ENCODE measurements at places on chromosomes 6 and 20.
A peak's percentile ranks its signal among the peaks of the same experiment; 100 is the strongest.

DNA sequence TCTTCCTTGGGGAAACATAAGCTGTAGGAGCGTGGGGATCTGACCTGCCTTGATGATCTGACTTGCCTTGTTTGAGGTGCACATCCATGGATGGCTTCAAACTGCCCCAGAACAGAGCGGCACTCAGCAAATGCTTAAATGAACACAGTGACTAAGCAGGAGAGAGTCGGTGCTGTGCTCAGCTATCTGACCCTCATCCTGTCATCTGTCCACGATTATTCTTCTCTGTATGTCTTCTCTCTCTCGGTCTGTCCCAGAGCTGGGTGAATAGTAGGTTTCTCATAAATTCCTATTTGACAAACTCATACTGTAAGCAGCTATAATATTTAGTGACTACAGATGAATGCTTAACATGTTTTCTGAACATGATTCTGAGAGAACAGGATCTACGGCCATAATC is 37.3 kb downstream of the TRAM2 start:
- no peak for DNase-seq

- no peak for DNase-seq
Measured at GRCh38 chr6:82711105-82711827, 347.6 kb downstream of the TPBG start.

GRCh38 chr6:122648726-122649125 is 38.5 kb downstream of the PKIB start:
- no peak for DNase-seq

- DNase-seq, result no peak
Measured at GRCh38 chr6:3433005-3433404, 23.8 kb downstream of the SLC22A23 start.

GRCh38 chr6:168950858-168951214 is 302.8 kb downstream of the THBS2 start:
- DNase-seq, result no peak

- DNase-seq, result no peak
Measured at GRCh38 chr20:38275815-38276550, 15.4 kb upstream of the KIAA1755 start.

DNA sequence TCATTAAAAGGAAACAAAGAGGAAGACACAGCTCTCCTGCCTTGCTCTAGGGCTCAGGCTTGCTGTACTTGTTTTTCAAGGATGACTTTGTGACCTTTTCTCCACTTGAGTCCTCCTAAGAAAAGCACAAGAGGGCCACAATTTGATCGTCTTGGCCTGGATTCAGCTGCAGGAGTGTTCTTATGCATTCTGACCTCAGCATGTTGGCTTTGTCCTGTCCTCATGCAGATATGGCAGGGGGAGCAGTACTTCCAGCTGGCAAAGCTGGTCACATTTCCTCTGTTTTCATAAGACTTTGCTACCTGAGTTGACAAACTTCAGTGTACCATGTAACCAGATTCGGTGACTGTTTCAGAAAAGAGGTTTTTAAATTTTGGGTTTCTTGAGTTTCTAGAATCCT is 30.8 kb downstream of the KDM1B start:
- no peak for DNase-seq

DNA sequence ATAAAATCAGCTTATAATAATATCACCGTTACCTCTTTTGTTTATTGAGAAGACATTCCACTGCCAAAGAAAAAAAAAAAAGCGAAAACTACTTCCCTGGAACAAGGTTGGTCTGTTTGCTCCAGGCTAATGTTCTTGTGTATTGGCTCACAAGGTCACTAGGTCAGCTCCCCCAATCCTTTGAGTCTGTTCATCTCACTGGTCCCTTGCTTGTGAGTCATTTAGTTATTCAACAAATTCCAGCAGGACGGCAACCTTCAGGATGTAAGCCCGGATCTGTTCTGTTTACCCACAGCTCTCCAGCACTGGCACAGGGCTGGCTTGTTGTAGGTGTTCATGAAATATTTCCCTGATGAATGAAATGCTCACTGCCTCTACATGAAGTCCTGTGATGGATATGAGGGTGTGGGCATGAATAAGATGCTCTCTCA is 3.3 kb downstream of the ARHGAP40 start:
- peak; percentile 41 for DNase-seq

DNA sequence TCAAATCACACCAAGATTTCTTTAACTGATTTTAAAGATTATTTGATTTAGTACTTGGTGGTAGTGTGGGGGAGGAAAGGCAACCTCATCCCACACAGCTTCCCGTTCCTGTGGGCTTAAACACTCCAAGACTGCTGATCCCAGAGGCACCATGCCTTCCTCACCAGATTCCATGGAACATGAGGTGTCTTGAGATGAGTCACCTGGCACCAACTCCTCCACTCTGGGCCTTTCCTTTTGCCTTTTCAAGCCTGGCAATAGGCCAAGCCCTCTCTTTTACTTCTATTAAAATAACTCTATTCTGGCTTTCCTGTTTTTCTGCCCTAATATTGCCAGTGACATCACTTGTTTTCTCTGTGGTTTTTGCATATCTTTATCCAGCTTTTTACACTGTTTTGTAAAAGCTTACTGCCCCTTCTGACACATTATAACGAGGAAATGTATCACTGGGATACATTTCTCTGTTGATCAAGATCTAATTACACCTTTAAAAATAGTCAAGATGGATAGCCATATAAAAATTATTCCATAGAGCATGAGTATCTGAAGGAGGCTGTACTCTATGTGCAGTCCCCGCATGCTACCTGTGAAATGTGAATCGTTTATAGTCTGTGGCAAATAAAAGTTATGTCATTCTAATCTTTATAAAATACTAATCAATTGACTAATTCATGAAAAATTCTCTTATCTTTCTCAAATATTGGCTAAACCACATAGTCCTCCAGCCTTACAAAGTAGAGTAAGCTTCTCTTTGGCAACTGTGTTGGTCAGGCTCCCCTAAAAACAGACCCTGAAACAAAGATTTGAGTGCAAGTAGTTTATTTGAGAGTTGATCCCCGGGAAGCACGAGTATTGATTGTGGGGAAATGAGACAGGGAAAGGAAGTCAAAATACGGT is 257.8 kb upstream of the KCNQ5 start:
- peak; percentile 71 for DNase-seq

DNA sequence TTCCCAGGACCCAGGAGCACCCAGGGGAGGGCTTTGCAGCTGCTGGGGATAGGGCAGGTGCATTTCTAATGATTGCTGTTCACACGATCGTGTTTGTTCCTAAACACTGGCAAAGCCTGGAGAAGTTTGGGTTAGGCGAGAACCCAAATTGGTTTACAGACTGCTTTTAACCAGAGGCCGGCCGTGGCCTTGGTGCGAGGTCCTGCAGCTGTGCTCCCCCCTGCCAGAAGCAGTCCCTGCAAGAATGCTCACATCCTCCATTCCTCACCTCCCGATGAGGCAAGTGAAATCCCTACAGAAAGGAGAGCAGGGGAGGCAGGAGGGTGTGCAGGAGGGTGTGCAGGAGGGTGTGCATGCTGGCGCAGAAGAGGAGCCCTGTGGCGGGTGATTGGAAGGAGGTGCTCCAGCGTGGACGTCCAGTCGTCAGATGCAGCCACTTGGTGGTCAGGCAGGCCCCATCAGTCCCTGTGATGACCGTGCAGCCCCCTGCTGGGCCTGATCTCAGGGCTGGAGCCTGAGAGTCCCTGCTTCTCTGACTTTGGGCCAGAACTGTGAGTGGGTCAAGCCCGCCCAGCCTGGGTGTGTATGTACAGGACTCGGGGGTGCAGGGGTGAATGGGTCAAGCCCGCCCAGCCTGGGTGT is 55.7 kb upstream of the FRMD1 start:
- no peak for DNase-seq

DNA sequence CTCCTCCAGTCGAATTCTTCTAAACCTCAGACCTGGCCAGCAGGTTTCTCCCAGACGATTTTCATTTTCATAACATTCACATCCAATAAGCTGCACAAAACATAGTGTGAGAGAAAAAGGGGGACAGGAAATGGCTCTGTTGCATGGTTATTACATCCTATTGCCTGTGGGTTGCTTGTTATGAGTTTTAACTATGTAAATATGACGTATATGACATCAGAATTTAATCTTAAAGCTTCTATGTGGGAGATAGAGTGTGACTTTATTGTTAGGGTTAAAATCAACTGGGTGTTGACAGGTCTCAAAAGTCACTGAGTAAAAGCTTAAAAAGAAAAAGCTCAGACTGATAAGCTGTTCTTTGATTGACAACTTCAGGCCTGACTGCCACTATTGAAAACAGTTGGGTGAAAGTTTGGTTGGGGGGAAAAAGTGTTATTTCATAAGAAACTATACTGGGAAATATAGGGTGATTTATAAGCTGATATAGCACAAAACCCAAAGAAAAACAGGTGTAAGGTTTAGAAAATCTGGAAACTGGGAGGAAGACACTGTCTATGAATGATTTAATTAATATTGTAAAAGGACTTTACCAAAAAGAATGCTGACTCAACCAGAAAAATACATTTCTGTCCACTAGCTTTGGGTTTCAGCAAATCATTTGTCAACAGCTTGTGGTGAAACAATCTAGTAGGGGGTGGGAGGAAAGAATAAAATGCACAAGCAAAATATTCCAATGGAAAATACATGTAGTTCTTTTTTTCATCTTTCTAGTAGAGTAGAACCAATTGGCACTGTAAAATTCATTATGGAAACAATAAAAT is 134.1 kb upstream of the CEP162 start:
- DNase-seq, result no peak

DNA sequence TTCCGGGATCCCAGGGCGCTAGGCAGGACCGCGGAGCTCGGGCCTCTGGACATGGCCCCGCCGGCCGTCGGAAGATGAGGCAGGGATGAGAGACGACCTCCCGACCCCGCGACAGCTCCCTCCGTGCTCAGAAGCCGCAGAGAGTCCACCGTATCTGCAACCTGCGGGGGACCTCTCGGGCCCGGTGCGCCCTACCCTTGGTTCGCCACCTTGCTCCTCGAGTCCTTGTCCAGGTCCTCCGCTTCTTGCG is 301 bp downstream of the PPP1R3D start:
- DNase-seq, result no peak

DNA sequence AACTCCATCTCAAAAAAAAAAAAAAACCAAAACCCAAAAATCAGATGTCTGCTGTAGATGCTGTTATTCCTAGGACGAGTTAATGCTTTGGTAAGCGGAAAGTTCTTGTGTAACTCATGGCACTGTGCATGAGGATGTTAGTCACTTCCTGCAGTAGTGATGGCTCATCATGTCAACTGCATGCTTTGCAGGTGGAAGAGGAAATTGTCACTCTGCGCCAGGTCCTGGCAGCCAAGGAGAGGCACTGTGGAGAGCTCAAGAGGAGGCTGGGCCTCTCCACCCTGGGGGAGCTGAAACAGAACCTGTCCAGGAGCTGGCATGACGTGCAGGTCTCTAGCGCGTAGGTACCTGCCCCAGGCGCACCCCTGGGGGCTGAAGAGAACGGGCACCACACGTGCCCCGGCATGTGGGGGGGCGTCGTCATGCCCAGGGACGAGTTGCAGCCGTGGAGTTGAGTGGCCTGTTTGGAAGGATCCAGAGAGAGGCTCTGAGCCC is 8.5 kb downstream of the TPD52L2 start:
- peak; percentile 83 for DNase-seq

DNA sequence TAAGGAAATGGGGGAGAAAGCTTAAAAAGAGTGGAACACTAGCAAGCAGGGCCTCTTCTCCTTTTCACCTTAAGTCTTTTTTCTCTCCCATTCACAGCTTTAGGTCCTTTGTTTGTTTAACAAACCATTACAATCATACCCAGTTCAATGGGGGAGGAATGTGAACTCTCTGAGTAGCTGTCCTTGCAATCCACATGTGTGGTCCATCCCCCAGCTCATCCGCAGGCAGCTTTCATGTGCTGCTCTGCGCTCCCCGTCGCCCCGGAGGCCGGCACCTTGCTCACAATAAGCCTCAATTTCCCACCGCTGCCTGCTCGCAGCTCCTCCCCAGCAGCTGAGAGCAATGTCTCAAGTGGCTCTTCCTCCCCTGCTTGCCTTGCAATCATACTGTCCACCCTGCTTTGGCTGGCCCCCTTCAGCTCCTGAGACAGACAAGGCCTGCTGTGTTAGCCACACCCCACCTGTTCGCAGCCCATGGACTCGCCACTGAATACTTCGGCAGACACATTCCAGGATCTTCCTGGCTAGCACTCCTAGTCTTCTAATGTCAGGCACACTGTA is 49.1 kb downstream of the PLAGL1 start:
- no peak for DNase-seq

DNA sequence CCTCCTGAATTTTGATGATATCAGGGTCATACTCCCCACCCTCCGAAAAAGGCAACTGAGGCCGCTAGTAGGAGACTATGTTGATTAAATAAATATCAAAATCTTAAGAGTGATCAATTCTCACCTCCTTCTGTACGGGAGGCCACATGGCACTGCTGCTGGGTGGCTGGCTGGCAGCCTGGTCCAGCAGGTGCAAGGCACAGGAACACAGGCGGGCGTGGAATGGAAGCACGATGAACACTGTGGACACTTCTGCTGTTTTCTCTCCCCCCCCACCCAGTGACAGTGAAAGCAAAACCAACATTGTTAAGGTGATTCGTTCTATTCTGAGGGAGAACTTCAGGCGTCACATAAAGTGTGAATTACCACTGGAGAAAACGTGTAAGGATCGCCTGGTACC is 9.7 kb upstream of the CLDN20 start:
- DNase-seq, result no peak

DNA sequence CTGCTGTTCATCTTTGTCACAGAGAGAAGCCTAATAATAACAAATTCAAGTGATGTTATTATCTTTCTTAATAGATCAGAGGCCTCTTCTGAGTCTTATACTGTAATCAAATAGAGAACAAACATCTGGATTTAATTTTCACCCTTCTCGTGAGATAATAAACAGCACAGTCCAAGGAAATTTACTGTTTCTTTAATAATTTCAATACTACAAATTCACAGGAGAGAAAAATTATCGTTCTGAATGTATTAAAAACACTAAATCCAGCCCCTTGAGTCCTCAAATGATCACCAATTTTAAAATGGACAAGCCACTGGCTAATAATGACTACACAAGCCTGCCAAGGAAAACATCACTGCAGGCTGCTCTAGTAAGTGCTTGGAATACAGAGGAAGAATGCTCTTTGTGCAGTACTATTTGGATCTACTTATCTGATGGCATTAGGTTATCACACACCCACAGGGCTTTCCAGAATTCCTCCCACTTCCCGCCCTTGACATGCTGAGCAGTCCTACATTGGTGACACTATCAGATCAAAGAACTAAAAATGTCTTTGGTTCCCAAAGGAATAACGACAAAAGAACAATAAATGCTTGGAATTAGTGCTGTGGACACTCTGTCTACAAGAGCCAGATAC is 38.1 kb downstream of the SYNE1 start:
- DNase-seq, result no peak

DNA sequence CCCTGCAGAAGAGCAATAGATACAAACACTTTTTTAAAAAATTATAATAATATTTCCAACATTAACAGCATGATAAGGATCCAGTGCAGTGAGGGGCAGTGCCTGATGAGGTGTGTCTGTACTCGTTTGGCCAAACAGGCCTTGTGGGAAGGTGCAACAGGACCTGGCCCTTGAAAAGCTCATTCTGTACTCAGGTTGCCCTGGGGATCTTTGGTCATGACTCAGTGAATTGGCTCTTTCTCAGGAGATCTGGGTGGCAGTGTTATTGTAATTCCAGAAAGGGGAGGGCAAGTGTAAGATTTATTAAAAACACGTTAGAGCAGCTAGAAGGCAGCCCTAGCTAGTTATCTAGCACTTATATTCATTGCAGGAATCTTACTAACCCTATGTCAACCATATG is 2.9 kb upstream of the SPINT3 start:
- peak; percentile 35 for DNase-seq

- no peak for DNase-seq
Measured at GRCh38 chr6:154604119-154604518, 93.6 kb upstream of the CNKSR3 start.
